ENCODE measurements at places on chromosomes 6 and 20.

DNA sequence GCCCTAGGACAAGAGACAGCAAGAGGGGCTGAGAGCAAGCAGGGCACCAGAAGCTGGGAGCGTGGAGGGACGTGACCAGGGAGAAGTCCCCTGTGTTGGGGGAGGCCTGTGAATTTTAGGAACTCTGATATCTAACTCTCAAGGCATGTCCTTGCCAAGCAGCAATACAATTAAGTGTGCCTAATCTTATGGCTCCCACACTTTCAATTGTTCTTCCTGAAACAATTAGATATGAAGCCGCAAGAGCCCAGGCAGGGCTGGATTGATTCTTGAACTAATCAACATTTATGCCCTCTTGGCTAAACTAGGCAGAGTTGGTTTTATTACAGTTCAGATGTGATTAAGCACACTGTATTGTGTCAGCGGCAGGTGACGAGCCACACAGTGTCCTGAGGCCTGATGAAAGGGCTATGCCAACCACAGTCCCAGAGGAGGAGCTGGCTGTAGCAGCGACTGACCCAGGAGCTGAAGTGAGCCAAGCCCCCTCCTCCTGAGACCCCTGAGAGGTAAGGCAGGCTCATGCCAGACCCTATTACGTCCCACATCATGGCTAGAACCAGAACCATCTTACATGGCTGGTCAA lies 4.2 kb upstream of the MAVS start:
- DNase-seq, result no peak

DNA sequence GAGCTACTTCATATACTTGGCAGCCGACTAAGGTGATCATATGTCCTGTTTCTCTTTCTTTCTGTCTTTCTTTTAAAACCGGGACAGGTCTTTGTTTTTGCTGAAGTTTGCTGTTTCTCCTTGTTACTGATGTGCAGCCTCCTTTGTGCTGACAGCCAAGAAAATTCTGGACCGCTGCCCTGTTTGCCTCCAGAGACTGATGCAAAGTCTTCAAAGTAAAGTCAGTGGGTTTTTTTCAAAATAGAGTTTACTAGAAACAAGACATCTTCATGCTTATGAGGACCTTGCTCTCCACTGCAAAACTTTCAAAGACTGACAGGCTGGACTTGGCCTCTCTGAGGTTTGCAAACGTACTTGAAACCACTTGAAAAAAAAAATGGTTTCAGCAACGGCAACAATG lies 510.5 kb upstream of the MAP3K7 start:
- DNase-seq, result no peak

- DNase-seq, result no peak
Measured at GRCh38 chr20:63789836-63790571, 41.1 kb downstream of the ZBTB46 start.

GRCh38 chr6:130560231-130560630 lies 194.4 kb downstream of the TMEM200A start:
- DNase-seq, result no peak

GRCh38 chr6:71977884-71978283 lies 91.5 kb downstream of the RIMS1 start:
- no peak for DNase-seq
